GM04504 (cell line): ENCODE measurements at places on chromosomes 7 and 10.

DNA sequence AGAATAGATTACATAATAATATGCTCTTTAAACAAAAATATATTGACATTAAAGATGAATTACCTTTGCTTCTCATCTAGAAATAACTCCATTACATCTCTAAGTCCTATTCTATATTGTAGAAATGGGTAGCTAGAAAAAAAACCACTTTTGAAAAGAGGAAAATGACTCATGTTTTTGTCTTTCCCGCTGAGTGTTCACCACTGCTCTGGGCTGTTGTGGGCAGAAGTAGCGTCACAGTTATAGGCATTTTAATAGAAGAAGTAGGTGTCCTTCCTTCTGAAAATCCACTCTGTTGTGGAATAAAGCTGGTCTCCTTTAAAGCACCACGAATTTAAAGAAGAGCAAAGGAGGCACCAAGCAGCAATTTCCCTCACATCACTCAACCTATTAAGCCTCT, 117.6 kb upstream of the NFE2L3 start:
- DNase-seq = no peak

DNA sequence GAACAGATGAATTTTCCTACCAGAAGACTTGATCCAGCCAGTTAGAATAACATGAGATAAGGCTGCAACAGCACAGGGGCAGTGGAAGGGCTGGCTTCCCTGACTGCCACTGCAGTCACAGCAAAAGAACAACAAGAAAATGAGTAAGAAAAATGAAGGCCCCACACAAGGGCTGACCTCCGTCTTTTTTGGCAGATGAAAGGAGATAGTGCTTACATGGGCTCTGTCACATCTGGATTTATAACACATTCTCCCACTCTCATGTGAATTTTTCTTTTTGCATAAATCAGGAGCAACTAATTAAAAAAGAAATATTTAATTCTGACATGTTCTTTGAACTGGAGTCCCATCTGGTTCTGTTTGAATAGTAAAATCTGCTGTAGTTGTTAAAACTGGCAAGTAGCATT, 99.6 kb downstream of the NRP1 start:
- no peak for DNase-seq

DNA sequence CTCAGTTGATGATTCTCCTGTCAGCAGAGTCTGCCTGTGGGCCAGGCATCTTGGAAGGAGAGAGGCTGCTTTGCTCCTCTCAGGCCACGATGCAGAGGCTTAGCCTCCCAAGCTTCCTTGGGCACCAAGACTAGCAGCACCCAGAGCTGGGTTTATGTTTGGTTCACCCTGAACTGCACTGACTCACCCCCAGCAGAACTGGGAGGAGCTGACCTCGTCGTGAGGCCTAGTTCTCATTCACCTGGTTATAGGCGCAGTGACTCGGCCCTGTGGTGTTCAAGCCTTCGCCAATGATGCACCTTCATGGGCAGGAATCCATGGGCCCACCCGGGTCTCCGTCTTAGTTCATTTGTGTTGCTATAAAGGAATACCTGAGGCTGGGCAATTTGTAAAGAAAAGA, 122.0 kb upstream of the ZNF438 start:
- no peak for DNase-seq

GRCh38 chr10:33139181-33139646, 181.2 kb upstream of the ITGB1 start:
- DNase-seq = no peak

DNA sequence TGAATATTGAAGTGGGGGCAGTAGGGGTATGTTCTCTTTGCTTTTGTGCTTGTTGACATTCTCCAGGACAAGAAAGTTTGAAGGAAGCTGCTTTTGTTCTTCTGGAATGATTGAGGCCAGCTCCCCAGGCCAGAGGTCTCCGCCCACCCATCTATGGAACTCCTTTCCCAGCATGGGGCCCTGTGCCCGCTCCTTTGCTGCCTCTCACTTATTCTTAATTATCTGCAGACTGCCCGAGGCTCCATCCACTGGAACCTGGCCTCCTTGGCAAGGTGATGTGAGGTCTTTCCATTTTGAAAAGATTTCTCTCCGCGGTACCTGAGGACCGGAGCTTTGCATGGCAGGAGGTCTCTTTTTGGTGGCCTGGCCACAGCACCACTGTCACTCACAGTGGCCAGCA, 39.3 kb upstream of the MKI67 start:
- DNase-seq = no peak

DNA sequence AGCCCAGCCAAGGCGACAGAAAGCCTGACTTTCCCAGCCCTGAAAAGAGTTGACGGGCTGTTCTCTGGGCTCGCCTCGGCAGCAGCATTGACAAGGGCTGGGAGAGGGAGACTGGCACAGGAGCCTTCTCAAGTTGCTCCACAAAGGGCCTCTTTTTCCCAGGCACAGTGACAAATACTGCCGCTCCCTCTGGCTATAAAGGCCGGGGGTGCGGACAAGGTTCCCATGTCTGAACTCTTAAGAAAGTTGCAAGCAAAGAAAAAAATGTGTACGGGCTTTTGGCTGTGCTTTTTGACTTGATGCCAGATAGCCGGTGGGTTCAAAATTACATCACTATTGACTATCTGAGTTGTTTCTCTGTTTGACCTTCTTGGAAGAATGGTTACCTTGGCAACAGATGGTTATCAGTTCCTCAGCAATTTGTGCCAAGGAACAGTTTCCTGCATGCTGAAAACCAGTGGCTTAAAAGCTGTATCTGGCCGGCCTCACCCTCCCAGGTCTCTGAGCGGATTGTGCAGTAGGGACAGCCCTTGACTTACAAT, 115.9 kb upstream of the EEPD1 start:
- peak; percentile 80 for DNase-seq

GRCh38 chr7:129803546-129804081, 149.1 kb downstream of the UBE2H start:
- no peak for DNase-seq

GRCh38 chr10:43407148-43407575, 1.8 kb downstream of the HNRNPF start:
- DNase-seq = no peak

GRCh38 chr10:86376852-86377796, 10.5 kb upstream of the GRID1 start:
- DNase-seq = no peak

GRCh38 chr7:34453150-34453549, 204.9 kb upstream of the NPSR1 start:
- DNase-seq = no peak

DNA sequence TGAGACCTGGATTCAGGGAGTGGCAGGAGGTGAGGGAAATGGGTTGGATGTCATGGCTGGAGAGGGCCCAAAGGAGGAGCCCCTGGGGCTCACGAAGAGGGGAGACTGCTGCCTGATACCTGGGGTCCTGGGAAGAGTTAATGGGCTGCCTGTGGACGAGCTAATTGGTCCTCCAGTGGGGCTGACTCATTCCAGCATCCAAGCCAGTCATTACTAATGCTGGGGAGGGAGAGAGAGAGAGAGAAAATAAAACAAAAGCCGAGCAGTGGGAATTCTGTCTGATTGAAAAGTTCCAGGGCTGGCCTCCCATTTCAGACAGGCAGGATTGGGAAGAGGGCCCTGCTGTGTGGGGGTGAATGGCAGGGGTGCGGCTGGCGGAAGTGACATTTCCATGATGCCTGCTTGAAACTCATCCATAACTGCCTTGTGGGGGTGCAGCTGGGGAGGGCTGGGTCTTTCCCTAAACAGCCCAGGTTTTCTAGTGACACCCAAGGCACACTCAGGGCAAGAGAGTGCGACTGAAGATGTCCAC, 297.8 kb downstream of the RPS24 start:
- peak; percentile 43 for DNase-seq

- no peak for DNase-seq
Measured at GRCh38 chr10:75335191-75335590, 66.4 kb downstream of the ZNF503 start.

DNA sequence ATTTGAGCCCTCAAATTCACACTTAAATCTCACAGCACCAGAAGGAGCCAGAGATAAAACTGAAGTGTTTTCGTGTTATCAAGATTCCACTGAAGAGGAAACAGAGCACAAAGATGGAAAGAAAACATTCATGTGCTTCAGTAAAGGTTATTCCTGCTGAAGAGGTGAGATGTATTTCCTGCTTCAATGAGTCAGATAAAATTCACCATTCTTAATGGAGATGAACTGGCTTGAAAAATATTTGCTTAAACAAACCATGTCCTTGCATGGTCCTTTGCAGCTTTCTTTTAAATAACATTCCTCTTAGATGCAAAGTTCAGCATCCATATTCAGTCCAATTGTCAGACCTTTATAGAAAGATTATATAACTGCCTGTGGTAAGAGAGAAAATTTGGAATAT, 294.2 kb downstream of the IPMK start:
- no peak for DNase-seq

- no peak for DNase-seq
Measured at GRCh38 chr10:49613165-49613881, 514 bp upstream of the CHAT start.

- DNase-seq = no peak
Measured at GRCh38 chr7:132828502-132828901, 252.2 kb upstream of the PLXNA4 start.

DNA sequence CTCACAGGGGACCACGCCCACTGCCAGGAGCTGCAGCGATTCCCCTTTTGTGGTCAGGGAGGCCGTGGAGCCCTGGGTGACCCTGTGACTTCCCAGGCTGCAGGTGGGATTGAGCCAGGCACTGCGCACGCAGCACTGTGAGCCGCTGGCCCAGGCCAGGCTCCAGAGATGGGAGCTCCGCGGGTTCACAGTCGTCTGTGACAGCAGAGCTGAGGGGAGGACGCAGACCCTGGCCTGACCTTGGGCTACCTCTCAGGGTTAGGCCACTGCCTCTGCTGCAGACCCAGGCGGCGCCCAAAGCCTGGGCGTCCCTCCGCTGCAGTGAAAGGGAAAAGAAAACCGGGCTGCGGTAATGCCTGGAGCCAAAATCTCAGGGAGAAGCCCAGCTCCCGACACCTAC, 107.5 kb upstream of the GPR26 start:
- DNase-seq = no peak

DNA sequence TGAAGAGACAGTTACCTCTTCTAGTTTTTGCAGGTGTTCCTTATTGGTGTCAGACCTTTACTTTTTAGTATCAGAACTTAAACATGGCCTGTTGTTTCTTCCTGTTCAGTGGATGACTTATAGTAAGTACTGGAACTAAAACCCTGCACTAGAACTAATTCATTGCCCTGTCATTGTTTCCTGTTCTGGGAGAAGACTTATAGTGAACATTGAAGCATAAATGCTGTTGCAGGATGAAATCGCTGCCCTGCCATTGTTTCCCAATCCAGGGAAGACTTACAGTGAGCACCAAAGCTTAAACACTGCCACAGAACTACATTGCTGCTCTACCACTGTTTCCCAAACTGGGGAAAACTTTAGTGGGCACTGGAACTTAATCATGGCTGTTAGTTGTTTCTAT, 13.1 kb downstream of the IPMK start:
- DNase-seq = no peak

- no peak for DNase-seq
Measured at GRCh38 chr7:142381727-142382390, 124.0 kb upstream of the PRSS58 start.

DNA sequence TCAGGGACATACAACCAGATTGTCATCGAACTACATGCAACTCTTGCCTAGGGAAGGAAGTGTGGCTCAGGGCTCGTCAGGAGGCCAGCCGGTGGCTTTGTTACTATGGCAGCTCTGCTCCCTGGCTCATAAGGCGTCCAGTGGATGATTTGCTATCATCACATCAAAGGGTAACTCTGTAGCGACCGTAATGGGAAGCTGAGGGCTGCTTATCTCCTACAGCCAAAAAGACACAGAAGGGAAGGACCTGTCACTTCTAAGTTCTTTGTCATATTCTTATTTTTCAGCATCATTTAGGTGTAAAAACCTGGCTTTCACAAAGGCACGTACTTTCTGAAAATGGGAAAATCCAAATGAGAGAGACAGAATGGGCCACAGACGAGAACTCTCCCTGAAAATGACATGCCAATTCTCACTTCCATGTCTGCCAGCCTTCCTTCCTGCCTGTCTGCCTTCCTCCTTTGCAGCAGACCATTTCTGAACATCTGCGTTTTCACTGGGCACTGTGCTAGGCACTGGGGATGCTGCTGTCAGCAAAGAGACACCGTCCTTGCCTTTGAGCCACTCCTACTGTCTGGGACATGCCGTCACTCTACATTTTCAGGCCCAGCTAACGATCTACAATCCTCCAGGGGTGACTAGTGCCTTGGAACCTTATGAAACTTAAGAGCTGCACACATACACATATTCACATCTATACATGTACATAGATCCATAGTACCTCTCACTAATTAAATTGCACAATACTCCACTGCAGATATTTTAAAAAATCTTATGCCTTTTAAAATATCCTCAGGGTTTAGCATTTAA, 26.9 kb downstream of the ENKUR start:
- no peak for DNase-seq

DNA sequence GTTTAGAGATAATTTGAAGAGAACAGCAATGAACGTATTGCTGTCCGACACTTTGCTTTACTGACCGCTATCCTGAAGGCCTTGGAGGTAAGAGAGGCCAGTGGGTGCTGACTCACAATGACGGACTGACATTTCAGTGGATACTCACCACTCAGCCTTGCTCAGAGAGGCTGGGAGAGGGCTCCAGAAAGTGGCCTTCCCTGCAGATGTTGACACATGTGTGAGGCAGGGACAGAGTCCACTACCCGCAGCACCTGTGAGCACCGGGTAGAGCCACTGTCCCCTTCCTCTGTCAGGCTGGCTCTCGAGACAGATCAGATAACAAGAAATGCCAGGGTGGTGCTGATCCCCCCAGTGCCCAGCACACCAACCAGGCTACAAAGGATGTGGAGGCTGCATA, 75.0 kb downstream of the GPR26 start:
- no peak for DNase-seq

DNA sequence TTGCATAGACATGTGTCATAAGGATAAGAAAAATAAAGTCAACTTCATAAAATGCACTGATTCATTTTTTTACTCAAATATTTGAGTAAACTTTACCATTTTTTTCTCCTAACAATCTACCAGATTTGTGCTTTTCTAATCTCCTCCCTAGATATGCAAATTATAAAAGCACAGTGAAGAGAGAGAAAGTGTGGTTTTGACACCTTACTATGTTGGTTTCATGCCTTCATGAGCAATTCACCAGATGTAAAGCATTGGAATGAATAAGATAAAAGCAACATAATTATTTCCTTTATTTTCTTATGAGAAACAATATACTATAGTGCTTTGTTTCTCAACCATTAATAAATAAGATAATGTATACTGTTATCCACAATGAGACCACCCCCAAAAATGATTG, 432.5 kb upstream of the PCDH15 start:
- no peak for DNase-seq

- DNase-seq = no peak
Measured at GRCh38 chr7:117110480-117111315, 157.4 kb downstream of the ST7 start.

GRCh38 chr10:14358886-14359573, 28.3 kb upstream of the FRMD4A start:
- DNase-seq = no peak

- no peak for DNase-seq
Measured at GRCh38 chr10:23342213-23342884, 2.2 kb downstream of the C10orf67 start.

- DNase-seq = no peak
Measured at GRCh38 chr10:101630633-101630920, 42.5 kb downstream of the DPCD start.
